ENCODE measurements at places on chromosomes 3 and 15. TPM values are rescaled to one million over a fixed set of nuclear protein-coding genes. Genes with fewer than 3 reads are reported as not detected.
A peak's percentile ranks its signal among the peaks of the same experiment; 100 is the strongest.

Gene NR2E3
- polyA plus RNA-seq = 0.03 TPM

Gene FANCD2OS
- polyA plus RNA-seq = not detected

Gene LYZL4
- not detected for polyA plus RNA-seq

Gene GOLGA6A
- polyA plus RNA-seq = not detected

Gene CCDC54
- polyA plus RNA-seq = not detected

Gene DPPA2
- polyA plus RNA-seq = not detected

Gene GOLGA6L9
- polyA plus RNA-seq = 1.2 TPM

Gene RAB43
- 14.6 TPM for polyA plus RNA-seq

Gene HHATL
- not detected for polyA plus RNA-seq

Gene RLBP1
- polyA plus RNA-seq = 0.23 TPM

Gene ST6GAL1
- polyA plus RNA-seq = 18.4 TPM

DNA sequence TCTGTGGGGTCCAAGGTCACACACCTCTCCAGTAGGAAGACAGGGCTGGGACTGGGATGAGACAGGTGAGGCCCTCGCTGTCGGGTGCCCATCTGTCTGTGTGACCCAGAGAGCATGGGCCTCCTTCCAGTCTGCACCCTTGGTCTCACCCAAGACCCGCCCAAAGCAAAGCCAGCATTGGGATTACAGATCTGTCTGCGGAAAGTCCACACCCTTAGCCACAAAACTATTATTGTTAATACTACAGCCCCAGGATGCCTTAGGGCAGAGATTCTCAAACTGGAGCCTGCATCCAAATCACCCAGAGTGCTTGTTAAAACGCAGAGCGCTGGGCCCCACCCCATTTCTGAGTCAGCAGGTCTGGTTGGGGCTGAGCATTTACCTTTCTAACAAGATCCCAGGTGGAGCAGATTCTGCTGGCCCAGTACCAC is 58.5 kb upstream of the ZNF148 start:
- peak; percentile 93 for DNase-seq

GRCh38 chr3:46414739-46415138 is 7.7 kb downstream of the CCRL2 start:
- no peak for DNase-seq

GRCh38 chr3:108320746-108321350 is 24.5 kb downstream of the HHLA2 start:
- peak; percentile 68 for DNase-seq

GRCh38 chr3:146117406-146118285 is 43.3 kb downstream of the PLOD2 start:
- DNase-seq = peak; percentile 25

DNA sequence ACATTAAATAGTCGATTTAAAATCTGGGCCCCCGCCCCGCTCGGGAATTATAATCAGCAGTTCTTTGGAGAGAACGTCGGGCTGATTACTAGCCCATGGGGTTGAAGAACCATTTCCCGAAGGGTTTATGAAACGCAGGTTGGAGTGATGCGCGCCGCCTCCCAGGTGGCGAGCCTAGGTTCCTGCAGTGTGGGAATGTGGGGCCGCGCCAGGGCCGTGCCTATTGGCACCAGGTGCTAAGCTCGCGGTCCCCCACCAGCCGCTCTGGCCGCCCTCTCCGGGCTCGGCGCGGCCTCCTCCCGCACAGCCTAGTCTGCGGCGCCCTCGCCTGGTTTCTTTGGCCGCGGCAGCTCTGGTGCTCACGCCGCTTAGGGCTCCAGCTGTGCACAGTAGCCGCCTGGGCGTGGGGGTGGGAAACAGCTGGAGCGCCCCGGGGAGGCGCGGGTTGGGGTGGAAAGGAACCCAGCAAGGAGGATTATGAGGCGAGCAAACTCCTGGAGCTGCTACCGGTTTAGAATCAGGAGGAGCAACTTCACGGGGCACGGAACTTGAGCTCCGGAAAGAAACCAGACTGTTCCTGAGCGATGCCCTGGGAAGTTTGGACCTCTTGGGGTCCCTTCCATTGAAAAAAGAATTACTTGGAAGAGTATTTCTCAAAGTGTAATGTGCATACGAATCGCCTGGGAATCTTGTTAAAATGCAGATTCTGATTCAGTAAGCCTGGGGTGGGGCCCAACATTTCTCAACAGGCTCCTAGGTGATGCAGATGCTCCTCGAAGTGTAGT is 5.6 kb upstream of the MECOM start:
- DNase-seq = peak; percentile 67

DNA sequence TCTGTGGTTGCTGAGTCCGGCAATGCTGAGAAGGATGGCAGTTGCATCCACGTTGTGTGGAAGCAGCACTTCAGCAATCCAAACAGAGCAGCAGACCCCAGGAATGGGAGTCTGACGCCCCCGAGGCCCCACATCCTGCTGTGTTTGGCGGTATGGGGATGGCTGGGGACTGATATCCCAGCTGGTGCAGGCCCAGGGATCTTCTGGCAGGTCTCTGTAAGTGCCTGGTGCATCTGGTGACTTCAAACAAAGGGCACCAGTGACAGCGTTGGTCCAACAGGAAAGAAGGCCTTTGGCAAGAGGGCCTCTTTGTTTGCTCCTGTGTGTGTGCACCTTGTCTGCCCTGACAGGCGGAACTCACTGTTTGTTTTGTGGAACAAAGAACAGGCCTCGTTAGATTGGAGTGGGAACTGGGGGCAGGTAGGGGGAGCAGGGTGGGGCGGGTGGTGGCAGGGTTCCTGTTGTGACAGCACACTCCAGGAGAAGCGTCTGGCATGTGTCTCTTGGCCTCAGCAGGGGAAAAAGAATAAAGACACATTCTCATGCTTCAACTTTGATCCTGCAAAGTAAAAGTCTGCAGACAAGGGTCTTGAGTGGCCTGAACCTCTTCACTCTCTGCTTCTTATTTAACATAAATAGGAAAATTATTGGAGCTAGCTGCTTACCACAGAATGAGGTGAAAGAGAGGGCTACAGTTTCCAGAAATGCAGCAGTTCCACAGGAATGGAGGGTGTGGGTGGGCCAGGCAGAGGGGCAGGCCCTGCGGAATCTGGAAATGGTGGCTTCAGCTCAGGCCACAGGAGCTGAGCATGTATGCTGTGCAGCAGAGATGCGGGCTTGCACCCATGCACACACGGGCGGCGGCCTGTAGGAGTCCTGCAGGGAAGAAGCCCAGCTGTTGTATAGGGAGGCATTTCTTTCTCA is 94.5 kb upstream of the MYZAP start:
- DNase-seq = no peak

DNA sequence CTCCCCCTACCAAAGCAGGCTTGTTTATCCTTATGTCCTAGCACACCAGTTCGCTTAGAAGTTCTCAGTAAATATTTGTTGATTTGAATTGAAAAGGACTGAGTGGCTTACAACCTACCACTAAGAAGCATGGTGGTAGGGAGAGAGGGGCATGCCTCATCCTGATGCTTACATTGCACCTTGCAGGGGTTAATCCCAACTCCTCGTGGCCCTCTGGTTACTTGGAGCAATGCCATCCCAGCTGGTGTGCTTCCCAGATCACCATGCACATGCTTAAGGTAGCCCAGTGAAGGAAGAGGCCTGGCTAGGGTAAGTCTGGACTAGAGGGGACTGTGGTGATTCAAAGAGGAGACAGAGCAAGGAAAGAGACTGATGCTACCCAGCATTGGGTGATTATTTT is 253.3 kb downstream of the CLSTN2 start:
- no peak for DNase-seq

DNA sequence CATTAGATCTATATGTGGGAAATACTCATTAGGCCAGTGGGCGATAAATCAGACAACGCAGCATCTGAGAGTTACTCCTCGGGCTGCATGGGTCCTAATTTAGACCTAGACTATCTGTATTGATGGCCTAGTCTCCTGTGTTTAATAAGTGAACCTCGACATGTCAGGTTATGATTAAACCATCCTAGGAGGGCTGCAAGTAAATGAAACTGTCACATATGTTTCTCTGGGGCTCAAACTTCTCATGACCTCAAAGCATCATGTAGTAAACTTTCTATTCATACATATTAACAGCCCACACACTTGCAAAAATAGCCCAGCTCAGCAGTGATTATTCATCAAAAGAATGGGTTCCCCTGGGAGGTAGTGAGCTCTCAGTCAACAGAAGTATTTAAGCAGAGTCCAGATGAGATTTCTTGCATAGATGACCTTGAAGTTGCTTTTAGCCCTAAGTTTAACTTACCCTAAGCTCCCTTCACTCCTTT is 51.6 kb downstream of the RAB11A start:
- no peak for DNase-seq

- no peak for DNase-seq
Observed at GRCh38 chr15:92365906-92366305, 27.8 kb upstream of the ST8SIA2 start.

DNA sequence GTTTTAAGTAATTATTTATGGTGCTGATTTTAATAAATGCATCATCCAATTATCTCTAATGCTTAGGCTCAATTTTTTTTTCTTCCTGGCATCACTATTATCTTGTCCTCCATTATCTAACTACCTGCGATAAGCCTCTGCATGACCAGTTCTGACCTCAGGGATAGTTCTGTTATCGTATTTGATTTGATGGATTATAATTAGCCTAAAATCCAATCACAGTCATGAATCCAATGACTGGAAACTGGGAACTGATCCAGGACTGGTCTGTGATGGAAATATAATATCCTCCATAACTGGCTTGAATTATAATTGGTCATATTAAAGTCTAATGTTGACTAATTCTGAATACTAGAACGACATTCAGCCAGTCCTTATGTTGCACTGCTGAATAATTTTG is 1.1 kb downstream of the MYH15 start:
- no peak for DNase-seq

GRCh38 chr3:183178512-183178832 is 15.9 kb upstream of the LAMP3 start:
- no peak for DNase-seq

DNA sequence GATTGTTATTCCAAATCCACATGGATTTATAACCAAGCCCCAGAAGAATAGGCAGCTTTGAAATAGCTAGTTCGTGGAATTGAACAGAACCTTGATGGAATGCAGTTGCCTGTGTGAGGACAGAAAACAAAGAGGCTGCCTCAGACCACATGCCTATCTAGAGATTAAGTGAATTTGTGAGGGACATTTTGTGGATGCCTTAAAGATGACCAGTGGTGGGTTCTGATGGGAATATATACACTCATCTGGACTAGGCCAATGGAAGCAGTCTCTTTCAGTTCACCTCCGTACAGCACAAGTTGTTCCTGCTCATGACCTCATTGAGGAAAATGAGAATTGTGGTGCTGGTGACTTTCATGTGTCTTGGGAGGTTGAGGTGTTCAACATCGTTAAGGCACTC is 63.2 kb upstream of the PYDC2 start:
- no peak for DNase-seq

DNA sequence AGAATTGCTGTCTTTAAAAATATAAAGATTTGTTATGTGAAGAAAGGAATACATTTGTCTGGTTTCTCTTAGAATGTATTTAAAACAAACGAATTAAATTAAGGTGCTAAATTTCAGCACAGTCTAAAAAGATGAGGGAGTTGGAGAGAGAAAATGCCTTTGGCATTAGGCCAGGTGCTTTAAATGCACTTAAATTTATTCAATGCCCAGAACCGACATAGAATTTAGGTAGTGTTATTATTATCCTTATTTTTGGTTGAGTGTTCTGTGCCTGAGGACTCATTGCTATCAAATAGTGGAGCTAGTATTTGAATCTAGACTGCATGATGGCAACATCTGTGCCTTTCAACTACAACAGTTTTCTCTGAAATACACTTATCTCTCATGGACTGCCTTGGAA is 287.5 kb downstream of the RBMS3 start:
- no peak for DNase-seq

DNA sequence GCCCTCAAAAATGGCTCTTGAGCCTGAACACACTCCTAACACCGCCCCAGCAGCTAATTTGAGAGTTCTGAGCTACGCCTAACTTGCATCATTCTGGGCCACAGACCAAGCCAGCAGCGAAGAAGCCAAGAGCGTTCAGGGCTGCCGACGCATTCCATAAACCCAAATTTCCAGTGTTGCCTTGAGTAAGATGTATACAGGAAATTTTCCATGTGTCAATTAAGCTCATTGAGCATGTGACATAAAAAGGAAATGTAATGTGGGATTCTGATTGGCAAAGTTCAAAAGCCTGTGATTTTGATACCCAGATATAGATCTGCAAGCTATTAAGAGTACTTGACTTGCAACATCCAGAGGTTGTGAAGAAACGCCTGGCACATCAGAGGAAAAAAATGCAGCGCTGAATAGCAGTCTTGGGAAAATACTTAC is 148.6 kb upstream of the NR2F2 start:
- DNase-seq = peak; percentile 79

DNA sequence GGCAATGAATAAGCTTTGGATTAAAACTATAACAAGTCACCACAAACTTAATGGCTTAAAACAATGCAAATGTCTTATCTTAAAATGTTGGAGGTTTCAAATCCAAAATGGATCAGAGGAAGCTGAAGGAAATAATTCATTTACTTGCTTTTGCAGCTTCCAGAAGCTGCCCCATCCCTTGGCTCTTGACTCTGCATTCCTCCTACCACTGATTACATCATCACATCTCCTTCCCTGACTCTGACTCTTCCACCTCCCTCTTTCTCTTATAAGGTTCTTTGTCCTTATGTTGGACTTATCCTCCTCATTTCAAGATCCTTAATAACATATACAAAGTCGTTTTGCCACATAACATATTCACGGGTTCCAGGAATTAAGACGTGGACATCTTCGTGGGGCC is 982.8 kb upstream of the ROBO1 start:
- no peak for DNase-seq

DNA sequence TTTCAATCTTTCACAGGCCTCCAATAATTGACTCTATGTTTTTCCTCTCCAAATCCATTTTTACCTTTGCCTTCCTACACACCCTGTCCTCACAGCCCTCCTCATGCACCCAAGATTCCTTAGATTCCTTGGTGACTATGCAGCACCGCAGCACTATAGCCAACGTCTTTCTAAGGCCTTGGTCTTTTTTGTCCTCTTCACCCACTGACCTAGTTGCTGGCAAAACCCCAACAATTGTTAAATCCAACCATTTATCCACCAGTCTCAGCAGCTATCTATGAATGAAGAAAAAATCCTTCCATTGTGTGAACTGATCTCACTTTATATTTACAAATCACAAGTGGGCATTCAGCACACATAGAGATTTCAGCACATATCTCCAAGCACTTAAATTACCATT is 203.9 kb downstream of the VGLL3 start:
- DNase-seq = peak; percentile 31

- DNase-seq = no peak
Observed at GRCh38 chr3:7547826-7548225, 686.9 kb downstream of the GRM7 start.

- no peak for DNase-seq
Observed at GRCh38 chr3:48915296-48915695, 3.3 kb upstream of the ARIH2 start.

DNA sequence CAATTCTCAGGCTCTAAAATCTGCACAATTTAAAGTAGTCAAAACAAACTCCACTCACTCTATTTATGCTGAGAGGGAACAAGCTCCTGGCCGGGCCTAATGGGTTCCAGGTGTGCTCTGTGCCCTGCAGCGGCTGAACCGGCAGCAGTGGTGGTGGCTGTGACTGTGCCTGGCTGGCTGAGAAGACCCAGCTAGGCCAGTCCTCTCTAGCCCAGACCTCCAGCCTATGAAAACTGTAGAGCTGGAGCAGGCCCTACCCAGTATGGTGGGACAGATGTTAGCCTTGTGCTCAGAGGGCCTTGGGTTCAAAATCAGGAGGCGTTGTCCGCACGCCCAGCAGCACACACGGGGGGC is 37.0 kb downstream of the EPHB3 start:
- no peak for DNase-seq

All from mammary epithelial cell (primary cell).